ENCODE measurements at places on chromosomes 16 and 17.
A peak's percentile ranks its signal among the peaks of the same experiment; 100 is the strongest.

GRCh38 chr16:89412811-89413210 is 77.5 kb downstream of the ANKRD11 start:
- DNase-seq, result no peak

DNA sequence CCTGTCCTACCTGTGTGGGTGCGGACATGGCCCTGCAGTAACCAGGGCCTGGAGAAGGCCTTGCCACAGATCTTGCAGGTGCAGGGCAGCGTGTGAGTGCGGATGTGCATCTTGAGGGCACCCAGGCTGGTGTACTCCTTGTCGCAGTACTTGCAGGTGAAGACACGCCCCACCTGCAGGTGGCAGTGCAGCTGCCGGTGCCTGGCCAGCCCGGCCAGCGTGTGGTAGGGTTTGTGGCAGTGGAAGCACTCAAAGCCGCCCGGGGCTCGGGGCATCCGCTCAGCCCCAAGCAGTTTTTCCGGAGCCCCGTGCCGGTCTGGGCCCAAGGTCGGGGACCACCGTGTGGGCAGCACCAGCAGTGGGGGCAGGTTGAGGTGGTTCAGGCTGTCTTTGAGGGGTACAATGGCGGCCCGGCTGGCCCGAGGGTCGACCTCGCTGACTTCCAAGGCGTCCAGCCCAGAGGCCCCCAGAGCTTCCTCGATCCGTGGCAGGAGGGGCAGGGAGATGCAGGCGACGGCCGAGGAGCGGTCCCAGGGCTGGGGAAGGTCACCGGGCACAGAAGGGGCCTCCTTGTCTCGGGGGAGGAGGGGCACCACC is 5.1 kb downstream of the SNAI3 start:
- no peak for DNase-seq

- DNase-seq, result no peak
Measured at GRCh38 chr17:79799538-79800324, 2.9 kb upstream of the CBX8 start.

DNA sequence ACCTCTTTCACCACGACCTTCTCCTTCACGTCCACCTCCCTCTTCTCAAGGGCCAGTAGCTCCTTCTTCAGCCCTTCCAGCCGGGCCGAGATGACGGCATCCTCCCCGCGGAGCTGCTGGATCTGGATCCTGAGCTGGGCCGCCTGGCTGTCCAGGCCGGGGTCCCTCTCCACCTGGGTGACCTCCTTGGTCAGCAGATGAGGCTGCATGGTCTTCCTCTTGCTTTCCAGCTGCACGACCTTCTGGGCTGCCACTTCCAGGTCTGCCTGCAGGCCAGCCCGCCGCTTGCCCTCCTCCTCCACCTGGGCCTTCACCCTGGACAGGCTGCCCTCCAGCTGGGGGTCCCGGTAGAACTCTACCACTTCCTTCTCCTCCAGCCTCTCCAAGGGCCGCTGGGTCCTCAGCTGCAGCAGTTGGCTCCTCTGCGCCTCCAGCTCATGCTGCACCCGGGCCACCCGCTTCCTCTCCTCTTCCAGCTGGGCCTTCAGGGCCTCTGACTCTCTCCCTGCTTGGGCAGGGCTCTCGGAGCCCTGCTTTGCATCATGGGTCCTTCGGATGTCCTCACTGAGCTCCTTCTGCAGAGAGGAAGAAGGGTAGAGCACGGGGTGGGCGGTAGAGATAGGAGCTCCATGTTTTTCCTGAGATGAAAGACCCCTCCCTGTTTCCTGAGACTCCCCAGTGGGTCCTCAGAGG is 9.5 kb downstream of the CDK3 start:
- DNase-seq, result no peak

DNA sequence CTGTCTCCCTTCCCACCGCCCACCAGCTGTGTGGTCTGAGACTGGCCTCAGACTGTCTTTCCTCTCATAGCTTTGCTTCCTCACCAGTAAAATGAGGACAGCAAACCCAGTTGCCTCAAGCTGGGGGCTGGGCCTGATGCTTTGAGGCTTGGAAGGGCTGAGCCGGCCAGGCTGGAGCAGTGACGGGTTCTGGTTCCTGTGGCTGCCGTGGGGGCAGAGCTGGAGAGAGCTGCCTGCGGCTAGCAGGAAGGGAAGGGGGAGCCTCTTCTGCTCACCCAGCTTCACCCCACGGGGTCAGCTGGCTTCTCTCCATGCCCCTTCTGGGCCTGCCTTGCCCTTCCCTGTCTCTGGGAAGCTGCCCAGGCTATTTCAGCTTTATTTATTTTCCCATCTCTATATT is 23.7 kb downstream of the LASP1 start:
- DNase-seq, result no peak

- DNase-seq, result no peak
Measured at GRCh38 chr16:11502239-11502638, 84.5 kb downstream of the LITAF start.

DNA sequence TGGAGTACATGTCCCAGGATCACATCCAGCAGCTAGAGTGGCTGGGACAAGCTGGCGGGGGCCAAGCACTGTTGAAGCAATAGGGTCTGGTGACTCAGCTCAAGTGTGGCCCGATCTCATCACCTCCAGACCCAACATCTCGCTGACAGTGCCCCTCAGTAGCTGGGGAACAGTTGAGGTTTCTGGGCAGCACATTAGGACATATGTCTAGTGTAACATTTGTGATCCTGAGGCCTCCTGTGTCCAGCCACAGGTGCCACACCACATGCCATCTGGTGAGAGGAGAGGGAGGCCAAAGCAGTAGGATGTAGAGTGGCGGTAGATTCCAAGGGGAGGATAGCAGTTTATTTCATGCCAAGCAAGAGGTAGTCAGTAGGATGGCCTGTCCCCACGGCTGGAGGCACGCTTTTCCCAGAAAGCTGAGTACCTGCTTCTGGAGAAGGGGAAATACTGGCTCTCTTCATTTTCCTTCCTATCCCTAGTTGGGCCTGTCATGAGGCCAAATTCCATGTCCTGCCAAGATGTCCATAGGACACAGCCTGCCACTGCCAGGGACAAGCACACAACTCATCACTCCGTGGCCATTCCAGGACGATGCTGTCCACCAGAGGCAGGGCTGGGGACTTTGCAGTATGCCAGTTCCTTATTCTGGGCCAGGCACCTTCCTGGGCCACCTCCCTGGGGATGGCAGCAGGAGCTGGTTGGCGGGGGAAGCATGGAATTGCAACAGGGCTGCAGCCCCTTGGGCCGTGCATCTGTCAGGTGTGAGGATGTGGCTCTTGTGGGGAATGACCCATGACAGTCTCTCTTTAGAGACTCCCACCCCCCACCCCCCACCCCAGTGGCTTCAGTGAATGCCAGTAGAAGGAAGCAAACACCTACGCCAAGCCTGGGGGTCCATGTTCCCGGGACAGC is 24.0 kb downstream of the GGA3 start:
- DNase-seq, result no peak

DNA sequence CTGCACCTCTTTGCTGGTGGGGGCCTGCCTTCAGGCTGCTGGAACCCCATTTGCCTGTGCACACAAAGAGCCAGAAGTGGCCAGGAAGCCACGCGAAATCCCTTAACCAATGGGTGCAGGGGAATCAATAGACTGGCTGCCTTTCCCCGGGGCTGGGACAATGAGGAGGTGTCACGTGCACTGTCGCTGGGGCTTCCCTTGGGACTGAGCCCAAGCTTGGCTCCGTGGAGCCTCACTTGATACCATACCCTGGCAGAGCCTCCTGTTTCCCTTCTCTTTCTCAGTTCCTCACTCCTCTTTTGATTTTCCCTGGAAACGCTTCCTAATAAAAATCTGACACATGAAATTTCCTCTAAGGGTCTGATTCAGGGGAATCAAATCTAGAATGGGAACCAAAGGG is 38.8 kb upstream of the C16orf82 start:
- no peak for DNase-seq

DNA sequence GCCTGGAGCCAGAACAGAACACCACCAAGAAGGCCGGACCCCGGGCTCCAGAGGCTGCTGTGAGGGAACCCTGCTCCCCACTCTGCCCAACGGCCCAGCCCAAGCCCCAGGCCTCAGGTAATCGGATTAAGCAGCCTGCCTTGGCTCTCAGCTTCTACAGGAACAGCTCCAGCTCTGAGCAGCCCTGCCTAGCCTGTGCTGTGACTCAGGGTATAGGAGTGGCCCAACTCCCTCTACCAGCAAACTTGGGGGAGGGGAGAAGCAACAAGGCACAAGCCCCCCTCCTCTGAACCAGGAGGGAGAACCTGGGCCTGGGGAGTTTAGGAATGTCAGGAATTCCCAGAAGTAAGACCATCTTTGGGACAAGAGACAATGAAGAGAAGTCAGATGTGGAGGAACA is 849 bp upstream of the SOX15 start:
- DNase-seq, result no peak

GRCh38 chr17:56269556-56270389 is 116.5 kb downstream of the ANKFN1 start:
- DNase-seq, result no peak

- DNase-seq, result no peak
Measured at GRCh38 chr17:59825533-59826322, 67.0 kb downstream of the TUBD1 start.

DNA sequence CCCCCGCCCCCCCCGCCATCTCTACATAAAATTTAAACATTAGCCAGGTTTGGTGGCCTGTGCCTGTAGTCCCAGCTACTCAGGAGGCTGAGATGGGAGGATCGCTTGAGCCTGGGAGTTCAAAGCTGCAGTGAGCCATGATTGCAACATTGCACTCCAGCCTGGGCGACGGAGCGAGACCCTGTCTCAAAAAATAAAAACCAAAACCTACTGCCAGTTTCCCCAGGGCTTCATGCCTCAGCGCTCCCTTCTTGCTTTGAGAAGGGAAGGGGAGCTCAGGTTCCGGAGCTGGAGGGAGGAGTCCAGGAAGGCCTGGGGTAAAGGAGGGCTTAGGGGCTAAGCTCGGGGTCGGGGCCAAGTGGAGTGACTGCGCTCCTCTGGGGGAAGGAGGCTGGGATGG is 20.5 kb downstream of the PLCD3 start:
- DNase-seq, result no peak

DNA sequence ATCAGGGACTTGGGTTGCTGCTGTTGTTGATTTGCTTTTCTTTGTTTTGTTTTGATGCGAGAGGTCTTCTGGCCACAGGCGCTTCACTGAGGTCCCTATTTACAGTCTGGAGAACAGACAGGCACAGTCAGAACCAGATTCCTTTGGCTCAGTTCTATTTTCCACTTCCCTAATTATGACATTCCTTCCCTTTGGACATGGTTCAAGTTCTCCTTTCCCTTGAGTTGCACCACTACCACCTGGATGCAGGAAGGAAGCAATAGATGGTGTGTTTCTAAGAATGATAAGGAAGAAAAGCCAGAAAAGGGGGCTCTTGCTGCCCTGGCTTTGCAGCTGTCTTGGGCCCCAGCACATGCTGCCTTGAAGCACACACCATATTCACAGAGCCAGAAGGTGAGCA is 160.6 kb downstream of the MAF start:
- no peak for DNase-seq

DNA sequence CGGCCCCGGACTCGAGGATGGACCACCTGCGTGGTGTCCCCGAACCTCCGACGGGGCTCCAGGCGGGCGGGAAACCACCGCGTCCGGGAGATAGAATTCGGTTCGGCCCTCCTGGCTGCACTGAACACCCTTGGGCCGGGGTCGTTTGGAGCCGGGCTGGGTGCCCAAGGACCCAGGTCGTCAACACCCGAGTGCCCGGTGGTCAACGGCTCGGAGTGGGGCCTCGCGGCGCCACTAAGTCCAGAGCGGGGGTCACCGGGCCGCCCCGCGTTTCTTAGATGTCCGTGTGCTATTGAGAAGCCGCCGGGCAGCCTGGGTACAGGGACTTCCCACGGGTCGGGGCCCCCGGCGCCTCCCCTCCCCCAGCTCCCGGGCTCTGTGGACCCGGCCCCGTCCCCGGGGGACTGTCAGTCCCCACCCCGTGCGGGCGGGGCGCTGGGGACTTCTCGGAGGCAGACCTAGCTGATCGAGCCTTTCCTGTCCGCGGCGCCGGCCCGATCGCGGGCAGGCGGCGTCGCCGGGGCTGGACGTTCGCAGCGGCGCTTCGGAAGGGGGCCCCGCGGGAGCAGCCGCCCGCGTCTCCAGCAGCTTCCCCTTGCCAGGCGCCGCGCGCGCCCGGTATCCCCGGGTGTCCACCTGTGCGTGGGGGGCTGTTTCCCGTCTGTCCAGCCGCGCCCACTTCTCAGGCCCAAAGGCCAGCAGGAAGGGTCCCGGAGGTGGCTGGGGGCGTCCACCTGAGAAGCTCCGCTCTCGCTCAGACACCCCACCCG is 655 bp upstream of the NPTX1 start:
- DNase-seq, result peak; percentile 16

DNA sequence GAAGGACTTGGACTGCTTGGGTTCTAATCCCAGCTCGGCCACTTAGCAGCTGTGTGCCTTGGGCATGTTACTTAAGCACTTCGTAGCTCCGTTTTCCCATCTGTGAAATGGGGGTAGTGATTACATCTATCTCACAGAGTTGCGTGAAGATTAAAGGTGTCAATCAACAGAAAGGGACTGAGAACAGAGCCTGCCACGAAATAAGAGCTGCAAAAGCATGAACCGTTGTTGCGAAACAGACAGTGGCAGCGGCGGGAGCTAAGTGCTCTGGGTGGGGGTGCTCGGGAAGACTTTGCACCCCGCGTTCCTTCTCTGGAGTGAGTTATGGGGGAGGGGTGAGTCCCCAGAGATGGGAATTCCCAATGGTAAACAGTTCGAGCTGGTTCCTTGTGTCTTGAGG is 79.6 kb upstream of the LHX1 start:
- DNase-seq, result no peak

GRCh38 chr17:78240012-78240655 is 8.7 kb downstream of the TMEM235 start:
- no peak for DNase-seq

GRCh38 chr16:89847940-89848297 is 19.6 kb downstream of the SPIRE2 start:
- DNase-seq, result no peak

DNA sequence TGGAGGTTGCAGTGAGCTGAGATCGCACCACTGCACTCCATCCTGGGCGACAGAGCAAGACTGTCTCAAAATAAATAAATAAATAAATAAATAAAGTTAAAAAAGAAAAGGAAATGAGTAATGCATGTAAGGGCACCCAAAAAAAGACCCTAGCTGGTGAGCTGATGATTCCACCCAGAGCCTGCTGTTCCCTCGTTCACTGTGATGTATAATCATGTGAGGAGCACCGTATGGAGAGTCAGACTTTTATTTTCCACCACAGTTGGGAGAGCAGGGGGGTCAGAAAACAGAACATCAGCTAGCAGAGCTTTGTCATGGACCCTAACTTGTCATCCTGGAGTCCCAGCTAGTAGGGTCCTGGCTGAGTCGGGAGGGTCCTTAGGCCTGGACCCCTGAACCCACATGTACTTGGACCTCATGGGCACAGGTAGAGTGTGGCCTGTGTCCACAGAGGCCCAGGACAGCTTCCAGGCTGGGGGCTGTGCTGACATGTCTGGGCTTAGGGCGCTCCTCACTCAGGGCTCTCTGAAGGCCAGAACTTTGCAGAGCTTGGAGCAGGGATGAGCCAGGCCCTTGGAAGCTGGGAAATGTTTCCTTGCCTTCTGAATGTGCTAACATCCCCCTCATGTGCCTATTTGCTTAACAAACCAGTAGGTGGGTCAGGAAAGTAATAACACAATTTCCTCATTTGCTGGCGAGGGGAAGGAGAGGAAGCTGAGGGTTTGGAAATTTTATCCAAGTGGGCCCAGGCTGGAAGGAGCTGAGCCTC is 18.8 kb upstream of the LASP1NB start:
- DNase-seq, result no peak

All from stimulated activated CD4-positive, alpha-beta T cell treated with anti-CD3 and anti-CD28 coated beads, Interleukin-4, amount 100 ng/mL, for 1 hour (primary cell).